ENCODE measurements at places on chromosomes 12 and 14. TPM values are rescaled to one million over a fixed set of nuclear protein-coding genes. Genes with fewer than 3 reads are reported as not detected.

DNA sequence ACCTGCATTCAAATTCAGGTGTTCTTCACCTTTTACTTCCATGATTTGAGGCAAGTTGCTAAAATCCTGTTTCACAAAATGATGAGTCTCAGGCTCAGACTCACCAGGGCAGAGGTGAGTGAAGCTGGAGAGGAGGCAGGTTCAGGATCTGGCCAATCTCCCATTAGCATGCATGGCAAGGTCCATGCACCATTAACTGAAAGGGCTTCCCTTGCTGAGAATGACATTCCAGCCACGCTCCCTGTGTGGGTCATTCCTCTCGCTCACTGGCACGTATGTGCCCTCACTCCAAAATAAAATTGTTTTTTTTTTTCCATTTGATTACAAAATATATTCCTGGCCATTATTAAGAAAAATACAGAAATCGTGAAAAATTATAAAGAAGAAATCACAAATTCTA is 257.6 kb downstream of the C12orf75 start:
- DNase-seq, result no peak

DNA sequence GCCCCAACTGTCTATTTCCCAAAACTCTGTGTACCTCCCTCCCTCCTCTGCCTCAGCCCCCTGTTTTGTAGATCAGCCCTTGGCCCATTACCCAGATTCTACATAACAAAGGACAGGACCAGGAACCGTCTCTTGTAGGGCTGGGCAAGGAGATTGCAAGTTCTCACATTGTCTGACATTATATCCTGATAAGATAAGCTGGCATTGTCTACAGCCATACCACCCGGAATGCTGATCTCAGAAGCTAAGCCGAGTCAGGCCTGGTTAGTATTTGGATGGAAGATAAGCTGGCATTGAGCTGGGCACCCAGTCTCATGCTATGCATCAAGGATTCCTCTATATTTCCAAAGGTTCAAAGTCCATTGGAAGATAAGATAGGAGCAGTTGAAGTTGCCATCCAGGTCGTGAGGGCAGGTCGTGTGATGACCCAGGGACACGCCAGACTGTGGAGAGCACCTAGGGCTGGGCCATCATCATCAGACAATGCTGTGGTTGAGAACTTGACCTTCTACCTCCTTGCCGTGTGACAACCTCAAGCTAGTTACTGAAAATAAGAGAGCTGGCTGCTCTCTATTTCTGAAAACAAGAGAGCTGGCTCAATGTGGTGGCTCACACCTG is 29.5 kb downstream of the PHETA1 start:
- no peak for DNase-seq

DNA sequence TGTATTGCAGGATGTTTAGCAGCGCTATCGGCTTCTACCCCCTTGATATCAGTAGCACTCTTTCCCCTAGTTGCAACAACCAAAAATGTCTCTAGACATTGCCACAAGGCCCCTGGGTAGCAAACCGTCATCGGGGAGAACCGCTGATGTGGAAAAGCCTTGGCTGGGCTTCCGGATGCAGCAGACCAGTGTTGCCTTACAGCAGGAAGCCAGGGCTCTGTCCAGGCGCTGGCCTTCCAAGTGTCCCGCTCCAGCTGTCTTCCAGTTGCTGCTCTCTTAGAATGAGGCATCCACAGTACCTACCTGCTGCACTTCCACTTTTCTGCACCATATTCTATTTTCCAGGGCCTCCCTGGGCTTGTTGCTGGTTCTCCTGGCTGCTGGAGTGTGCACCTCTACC is 22.6 kb upstream of the SLC10A1 start:
- no peak for DNase-seq

DNA sequence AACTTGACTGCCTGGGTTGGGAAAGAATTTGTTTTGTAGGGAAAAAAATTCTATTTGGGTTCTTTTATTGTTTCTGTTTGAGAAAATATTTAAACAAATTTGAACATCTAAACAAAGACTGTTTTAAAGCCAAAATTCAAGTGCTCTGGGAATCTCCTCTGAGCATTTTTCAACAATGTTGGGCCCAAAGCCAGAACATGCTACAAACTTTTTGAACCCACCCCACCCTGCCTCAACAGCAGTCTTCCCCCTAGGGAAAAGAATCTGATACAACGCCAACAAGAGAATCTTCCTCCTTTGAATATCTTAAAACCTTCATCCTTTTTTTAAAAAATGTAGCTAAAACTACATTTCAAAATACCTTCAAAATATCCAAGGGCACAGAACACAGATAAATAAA is 20.4 kb upstream of the NID2 start:
- no peak for DNase-seq

DNA sequence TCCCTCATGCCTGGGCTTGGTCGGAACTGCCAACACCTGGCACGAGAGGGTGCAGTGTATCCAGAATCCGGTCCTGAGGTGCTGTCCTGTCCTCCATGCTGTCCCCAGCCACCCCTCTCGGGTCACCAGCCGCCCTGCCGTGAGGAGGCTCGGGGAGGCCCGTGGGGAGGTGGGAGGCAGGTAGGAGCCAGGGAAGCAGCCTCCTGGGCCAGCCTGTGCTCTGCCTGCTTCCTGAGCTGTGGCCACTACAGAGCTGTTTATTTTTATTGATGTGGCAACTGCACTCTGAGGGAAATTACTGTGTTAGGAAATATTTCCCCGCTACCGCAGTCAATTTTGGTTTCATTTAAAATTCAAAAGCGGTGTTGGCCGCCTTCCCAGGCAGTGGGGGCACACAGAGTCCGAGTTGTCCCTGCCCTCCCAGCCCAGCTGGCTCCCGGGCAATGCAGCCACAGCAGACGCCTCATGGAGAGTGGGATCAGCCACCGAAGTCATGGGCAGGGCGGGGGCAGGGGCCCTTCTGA is 18.3 kb downstream of the NOC4L start:
- no peak for DNase-seq

GRCh38 chr12:4572680-4573079 is 10.7 kb downstream of the DYRK4 start:
- no peak for DNase-seq

DNA sequence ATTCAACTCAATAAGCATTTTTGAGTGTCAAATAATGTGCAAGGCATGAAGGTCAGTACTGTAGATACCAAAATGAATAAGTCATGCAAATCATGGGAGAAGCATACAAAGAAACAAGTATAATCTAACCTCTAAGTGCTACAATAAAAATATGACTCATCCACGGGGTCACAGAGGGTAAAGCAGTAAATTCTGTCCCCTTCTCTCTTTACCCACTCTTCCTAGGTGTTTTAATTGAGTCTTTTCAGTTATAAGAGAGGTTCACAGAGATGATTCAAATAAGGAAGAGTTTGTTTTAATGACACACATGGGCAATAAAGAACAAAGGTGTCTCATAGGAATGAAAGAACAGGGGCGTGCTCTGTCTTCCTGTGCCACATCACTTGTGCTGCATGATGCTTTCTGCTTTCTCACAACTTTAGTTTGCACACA is 71.5 kb upstream of the DAAM1 start:
- DNase-seq, result no peak

GRCh38 chr14:35112641-35113040 is 9.1 kb downstream of the PPP2R3C start:
- DNase-seq, result no peak

- DNase-seq, result no peak
Observed at GRCh38 chr12:6450869-6451347, 934 bp upstream of the TAPBPL start.

Gene KRT78
- total RNA-seq, result not detected

Gene MYH6
- 0.09 TPM for total RNA-seq

Gene DBX2
- total RNA-seq, result 0.27 TPM

Gene NR4A1
- 26.9 TPM for total RNA-seq

Gene PKP2
- total RNA-seq, result 21.7 TPM

Gene OR4K14
- total RNA-seq, result not detected

Gene MYF5
- total RNA-seq, result not detected

Gene ZNF140
- 12.8 TPM for total RNA-seq

Gene ABCC9
- 0.02 TPM for total RNA-seq

All from WTC11 (cell line).